Stimulated activated CD8-positive, alpha-beta memory T cell treated with anti-CD3 and anti-CD28 coated beads, Interleukin-4, amount 100 ng/mL, for 1 hour (primary cell): ENCODE measurements at places on chromosomes 7 and 10.

GRCh38 chr7:138292951-138293350, 167.1 kb upstream of the TRIM24 start:
- no peak for DNase-seq

DNA sequence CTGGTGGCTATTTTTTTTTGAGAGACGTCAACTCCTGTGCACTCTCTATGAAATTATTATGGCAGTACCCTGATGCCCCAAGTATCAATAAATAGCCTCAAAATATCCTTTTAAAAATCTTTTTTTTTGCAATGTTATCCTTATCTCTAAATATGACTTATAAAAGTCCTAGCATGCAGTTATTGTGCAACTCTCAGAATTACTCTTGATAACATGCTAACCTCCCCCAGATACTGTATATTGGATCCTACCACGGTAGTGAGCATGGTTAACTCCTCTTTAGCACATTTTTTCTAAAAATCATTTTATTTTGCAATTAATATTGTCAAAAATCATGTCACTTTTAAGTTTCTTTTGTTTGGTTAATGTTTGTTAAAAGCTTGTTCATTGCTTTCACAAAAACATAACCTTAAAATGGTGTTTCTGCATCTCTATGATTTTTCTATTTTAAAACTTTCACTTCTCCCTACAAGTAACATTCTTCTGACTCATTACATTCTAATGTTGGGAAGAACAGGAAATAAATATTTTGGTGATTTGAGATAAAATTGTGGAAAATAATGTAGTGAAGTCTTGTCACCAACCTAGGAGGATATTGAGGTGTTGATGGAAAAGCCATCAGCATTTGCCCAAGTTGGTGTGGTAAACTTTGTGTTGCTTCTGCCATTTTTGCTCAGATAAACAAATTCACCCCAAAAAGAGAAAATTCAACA, 42.1 kb upstream of the ADRA2A start:
- DNase-seq, result no peak

- DNase-seq, result no peak
Observed at GRCh38 chr10:34124522-34125035, 690.5 kb downstream of the PARD3 start.

GRCh38 chr7:65820287-65820950, 52.5 kb upstream of the VKORC1L1 start:
- no peak for DNase-seq

DNA sequence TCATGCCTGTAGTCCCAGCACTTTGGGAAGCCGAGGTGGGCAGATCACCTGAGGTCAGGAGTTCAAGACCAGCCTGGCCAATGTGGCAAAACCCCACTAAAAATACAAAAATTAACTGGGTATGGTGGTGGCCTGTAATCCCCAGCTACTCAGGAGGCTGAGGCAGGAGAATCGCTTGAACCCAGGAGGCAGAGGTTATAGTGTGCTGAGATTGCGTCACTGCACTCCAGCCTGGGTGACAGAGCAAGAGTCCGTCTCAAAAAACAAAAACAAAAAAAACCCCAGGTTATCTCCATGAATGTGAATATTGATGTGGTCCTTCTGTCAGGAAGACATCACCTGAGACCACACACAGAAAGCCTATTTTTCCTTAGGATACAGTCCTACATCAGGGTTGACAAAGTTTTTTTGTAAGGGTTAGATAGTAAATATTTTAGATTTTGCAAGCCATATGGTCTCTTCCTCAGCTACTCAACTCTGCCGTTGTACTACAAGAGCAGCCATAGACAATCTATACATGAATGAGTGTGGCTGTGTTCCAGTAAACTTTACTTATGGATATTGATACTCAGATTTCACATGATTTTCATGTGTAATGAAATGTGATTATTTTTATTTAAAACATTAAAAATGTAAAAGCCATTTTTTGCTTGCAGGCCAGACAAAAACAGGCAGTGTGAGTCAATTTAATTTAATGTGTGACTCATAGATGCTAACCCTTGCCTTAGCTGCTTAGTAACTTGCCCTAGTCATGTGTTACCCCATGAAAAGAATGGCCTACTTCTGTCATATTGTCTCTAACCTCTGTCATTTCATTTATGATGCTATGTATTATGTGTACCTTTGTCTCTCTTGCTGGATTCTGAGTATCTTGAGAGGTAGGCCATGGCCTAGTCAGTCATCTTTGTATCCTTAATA, 78.1 kb downstream of the TPST1 start:
- DNase-seq, result no peak

DNA sequence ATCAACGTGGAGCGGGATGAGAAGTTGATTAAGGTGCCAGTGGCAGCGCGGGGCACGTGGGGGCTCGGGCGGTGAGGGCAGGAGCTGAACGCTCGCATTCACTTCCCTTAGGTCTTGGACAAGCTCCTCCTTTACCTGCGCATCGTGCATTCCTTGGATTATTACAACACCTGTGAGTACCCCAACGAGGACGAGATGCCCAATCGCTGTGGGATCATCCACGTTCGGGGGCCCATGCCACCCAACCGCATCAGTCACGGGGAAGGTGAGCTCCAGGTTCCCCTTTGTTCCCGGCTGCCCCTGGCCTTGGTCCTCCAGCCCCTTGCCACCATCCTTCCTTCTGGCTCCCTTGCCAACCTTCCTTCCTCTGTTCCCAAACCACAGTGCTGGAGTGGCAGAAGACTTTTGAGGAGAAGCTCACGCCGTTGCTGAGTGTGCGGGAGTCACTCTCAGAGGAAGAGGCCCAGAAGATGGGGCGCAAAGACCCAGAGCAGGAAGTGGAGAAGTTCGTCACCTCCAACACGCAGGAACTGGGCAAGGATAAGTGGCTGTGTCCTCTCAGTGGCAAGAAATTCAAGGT, 2.5 kb downstream of the UFSP1 start:
- no peak for DNase-seq

GRCh38 chr7:39353615-39354376, 212.4 kb upstream of the YAE1 start:
- no peak for DNase-seq
